ENCODE measurements at places on chromosomes 1 and 21.

- DNase-seq: no peak
Measured at GRCh38 chr1:87042111-87042811, 127.8 kb downstream of the HS2ST1 start.

- DNase-seq: no peak
Measured at GRCh38 chr1:216836316-216836715, 113.1 kb upstream of the ESRRG start.

DNA sequence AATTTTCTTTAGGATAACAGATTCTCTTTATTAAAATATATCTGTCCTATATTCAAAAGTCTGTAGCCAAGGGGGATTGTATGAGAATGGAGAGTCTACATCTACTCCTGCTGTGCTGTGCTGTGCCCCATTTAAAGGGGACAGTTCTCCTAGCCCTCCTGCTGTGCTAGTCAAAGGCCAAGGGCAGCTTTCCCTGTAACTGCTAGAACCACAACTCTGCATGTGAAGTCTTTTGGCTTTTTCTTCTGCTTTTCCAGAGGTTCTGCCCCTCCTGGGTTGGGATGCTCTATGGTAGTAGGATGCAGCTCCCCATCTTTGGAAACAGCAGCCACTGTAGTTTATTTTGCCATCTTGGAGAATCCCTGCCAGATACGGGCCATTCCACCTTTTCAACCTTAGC is 197.5 kb upstream of the JUN start:
- DNase-seq: no peak

- no peak for DNase-seq
Measured at GRCh38 chr1:229019663-229020271, 251.1 kb upstream of the RAB4A start.

GRCh38 chr21:31583498-31583897 is 76.0 kb upstream of the SOD1 start:
- no peak for DNase-seq

DNA sequence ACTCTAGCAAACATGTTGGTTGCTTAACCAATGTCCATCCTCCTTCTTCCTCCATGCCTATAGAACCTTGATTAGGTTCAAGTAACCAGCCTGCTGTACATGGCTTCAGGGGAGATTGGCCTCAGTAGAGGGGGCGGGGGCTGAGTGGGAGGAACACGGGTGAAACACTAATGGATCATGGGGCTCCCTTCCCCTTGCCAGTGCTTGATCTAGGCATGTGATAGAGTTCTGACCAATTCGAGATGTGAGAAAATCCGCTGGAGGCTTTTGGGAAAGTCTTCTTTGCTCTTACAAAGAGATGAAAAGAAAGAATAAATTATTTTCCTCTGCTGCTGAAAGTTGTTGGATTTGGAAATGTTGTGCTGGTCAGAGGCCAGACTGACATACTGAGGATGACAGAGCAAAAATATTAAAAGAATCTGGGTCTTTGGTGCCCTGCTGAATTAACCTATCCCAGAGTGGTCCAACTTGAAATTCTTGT is 5.2 kb upstream of the OTUD7B start:
- DNase-seq: no peak

GRCh38 chr1:245546875-245547274 is 392.1 kb downstream of the KIF26B start:
- no peak for DNase-seq

GRCh38 chr1:27588256-27589232 is 15.4 kb downstream of the AHDC1 start:
- no peak for DNase-seq

DNA sequence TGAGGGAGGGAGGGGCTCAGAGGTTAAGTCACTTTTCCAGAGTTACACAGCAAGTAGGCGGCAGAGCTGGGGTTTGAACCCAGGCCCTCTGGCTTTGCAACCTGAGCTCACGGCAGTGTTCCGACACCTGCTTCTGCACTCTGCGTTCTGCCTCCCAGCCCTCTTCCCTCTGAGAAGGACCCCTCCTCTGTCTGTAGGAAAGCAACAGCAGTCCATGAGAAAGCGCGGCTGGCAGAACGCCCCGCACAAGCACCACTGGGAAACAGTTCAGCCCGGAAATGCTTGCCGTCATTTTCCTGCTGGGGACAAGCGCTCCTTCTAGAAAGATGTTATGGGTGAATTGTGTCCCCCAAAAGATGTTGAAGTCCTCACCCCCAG is 241.1 kb downstream of the NPHP4 start:
- peak; percentile 30 for DNase-seq

GRCh38 chr1:31757989-31758388 is 6.2 kb downstream of the ADGRB2 start:
- no peak for DNase-seq

DNA sequence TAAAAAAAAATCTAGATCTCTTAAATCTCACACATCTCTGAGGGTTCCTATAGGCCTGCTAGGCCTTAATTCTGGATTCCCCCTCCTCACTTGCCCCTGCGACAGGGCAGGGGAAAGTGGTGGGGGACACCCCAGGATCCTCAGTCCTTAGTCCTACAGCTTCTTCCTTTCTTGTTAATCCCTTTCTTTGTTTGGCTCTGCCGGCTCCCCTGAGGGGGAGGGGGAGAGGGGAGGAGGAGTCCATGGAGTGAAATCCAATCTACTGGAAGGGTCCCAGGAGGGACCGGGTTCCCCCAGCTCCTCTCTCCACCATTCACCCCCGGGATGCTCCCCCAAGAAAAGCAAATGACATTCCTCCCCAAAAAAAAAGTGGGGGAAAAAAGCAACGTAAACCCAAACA is 8.5 kb downstream of the MEX3A start:
- DNase-seq: no peak

GRCh38 chr1:117162816-117163215 is 41.3 kb upstream of the TRIM45 start:
- no peak for DNase-seq

GRCh38 chr1:160429125-160429561 is 28.8 kb downstream of the VANGL2 start:
- no peak for DNase-seq

DNA sequence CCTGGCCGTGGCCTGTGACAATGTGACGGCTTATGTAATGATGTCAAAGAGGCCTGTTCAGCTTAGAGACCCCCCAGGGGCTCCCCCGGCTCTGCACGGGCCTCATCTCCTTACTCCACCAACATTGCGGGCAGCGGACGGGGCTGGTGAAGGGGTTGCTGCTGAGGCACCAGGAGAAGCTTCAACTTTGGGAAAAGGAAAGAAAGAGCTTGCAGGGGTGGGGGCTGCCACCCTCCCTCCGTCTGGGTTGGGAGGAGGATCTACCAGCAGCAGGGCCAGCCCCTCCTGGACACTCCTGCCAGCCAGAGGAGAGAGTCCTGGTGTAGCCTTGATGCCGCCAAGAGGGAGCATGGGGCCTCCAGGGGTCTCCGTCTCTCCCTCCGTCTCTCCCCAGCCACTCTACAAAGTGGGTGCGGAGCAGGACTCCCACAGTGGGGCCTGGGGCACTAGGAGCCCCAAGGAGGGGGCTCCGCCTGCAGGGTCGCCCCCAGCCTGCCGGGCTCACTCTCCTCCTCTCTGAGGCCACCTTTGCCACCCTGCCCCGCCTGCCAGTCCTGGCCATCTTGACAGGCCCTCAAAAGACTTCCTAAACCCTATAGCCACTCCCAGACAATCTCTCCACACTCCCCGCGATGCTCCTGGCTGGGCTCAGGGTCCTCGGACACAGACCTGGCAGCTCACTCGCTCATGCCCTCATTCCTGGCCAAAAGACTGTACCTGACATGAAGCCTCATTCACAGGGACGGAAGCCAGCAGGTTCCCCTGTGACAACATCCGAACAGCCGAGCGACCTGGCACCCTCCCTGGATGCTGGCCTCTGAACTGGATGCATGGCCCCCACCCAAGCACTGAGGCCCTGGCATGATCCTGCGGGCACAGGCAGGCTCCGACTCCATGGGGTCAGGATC is 130.4 kb upstream of the ARHGEF16 start:
- no peak for DNase-seq

DNA sequence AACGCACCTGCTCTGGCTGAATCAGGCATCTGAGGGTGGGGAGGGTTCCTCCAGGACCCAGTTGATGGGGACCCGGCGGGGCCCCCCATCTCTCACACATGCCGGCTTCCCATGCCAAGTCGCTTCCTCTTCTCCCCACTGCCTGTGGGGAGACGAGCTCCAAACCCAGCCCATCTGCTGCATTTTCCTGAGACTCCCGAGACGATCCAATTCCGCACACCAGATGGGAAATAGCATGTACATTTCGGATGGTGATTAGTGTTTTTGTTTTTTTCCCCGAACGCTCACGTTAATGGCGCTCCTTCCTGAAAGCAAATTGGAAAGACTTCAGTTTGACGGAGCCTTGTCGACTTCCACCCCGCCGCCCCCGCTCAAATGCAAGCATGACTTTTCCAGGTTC is 13.2 kb upstream of the GRIK3 start:
- no peak for DNase-seq

DNA sequence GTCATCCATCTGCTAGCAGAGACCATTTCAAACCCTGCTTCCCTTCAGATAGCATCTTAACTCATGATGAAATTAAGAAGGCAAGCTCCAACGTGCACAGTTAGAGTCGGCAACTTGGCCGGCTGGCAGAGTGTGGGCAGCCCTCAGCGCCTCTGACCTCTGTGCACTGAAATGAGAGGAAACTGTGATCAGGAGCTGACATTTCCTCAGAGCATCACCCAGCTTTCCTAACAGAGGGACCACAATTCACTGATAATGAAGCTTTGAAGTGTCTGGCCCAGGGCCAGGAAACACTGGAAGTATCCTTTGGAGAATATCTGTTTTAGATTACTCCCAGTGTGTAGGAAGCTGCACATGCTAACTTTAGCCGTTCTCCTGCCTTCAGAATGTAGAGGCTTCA is 145.0 kb upstream of the ZC3H11B start:
- DNase-seq: no peak

GRCh38 chr21:42312626-42313104 is 2.5 kb downstream of the TFF3 start:
- DNase-seq: no peak

GRCh38 chr1:248906753-248907661 is 972 bp downstream of the PGBD2 start:
- DNase-seq: no peak

DNA sequence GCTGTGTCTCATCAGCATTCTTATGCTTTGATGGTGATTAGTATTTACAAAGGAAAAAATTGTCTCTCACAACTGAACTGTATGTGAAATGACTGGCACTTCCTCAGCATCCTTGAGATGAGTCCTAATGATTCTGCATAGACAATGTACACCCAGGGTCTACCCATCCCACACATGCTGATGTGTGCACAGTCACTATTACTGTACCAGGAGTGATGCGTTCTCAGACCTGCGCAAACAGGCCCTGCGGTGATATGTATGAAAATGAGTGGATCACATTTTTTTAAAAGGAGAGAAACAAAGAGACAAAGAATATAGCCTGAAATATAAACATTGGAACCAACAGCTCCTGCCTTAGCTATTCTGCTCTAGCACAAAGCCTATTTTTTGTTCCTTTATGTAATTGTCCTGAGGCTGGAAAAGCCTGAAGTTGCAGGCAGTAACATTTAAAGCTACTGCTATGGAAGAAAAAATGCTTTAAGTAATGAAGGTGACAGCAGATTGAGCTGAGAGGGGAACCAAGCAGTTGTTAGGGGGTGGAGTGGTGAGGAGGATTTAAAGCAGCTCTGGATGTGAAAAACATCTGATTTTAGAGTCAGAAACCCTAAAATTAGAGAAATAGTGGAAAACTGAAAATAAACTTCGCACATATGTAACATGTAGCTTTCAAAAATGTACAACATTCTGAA is 5.5 kb downstream of the RCAN1 start:
- DNase-seq: no peak

DNA sequence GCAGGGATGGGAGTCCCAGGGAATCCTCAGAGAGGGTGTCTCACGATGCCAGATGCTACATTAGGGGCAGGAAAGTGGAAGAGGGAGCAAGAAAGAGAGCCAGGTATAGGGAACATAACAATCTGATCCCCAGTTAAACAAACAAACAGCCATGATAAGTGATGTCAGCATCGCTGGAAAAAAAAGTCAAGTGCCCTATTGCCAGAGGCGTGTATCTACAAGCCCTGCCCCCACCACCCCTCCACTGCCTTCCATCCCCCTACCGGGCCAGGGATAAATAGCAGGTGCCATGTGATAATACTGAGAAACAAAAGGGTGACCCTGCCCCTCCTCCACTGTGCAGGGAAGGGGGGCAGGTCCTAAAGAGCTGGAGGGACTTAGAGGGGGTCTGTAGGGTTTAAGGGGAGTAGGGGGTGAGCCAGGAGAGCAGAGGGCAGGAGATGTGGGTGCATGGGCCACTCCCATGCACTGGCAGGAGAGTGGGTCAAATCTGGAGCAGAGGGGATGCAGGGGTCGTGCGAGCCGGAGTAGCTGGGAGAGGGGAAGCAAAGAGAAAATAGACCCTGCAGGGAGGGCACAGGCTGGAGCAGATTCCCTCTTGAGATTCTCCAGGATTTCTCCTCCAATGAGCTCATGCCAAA is 3.4 kb downstream of the SLC26A9 start:
- DNase-seq: no peak

DNA sequence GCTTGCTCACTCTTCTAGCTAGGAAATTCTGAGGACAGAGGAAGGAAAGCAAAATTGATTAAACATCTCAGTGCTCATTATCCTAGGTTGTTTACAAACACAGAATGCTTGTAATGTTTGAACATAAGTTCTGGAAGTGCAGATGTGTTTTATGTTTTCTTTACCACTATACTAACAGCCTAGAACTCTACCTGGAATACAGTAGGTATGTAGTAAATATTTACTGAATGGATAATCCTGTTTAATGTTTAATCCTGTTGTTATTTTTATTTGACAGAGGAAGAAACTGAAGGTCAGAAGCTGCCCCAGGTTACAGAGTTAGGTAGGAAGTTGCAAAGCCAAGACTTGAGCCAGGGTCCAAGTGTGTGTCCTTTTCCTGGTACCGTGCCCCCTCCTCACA is 6.1 kb downstream of the MTOR start:
- DNase-seq: no peak

DNA sequence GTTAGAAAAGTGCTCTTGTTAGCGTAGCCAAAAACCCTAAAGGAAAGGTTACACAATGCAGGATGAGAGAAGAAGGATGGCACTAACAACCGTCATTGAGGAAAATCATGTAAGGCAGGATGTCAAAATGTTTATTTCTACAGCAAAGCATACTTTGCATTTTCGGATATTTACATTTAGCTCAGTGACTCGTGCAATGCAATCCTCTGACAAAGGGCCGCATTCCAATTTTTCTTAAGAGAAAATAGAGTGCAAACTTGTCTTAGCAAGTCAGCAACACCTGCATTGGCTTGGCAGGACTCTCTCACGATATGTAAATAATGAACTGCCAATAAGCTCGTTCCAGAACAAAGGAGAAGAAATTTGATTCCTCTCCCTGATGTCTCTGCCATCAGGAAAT is 33.3 kb downstream of the TIAM1 start:
- DNase-seq: no peak

DNA sequence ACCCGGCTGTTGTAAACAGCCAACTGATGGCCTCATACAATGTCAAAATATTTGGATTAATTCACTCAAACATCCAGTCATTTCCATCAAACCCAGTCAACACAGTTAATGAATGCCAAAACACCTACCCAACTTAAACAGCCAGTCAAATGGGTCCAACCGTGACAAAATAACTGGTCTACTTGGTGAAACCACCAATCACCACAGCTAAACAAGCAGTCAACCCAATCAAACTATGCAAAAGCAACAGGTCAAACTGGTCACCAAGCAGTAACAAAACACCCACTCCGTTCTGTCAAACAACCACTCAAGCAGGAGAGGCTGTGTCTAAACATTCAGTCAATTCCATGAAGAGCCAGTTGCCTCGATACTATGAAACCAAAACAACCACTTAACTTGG is 119.2 kb downstream of the FOXD2 start:
- no peak for DNase-seq
